Naive thymus-derived CD8-positive, alpha-beta T cell (primary cell): ENCODE measurements at places on chromosomes 2 and 18. TPM values are rescaled to one million over a fixed set of nuclear protein-coding genes. Genes with fewer than 3 reads are reported as not detected.

Gene CD302
- 1.3 TPM for total RNA-seq

Gene DYNAP
- total RNA-seq, result not detected

Gene ECEL1
- not detected for total RNA-seq

Gene SPATA3
- not detected for total RNA-seq

Gene DNER
- not detected for total RNA-seq

Gene ALPI
- total RNA-seq, result not detected

Gene SAG
- not detected for total RNA-seq

Gene ANKRD36C
- 71.8 TPM for total RNA-seq

Gene MYO7B
- total RNA-seq, result 0.58 TPM

Gene VWC2L
- not detected for total RNA-seq

Gene NPPC
- not detected for total RNA-seq

Gene PMAIP1
- total RNA-seq, result 20.3 TPM

Gene COLEC12
- total RNA-seq, result not detected

Gene SMC6
- 18.8 TPM for total RNA-seq
